ENCODE measurements at places on chromosomes 7 and 10. TPM values are rescaled to one million over a fixed set of nuclear protein-coding genes. Genes with fewer than 3 reads are reported as not detected.

Gene PTN
- not detected for total RNA-seq

Gene SPAG6
- not detected for total RNA-seq

Gene VENTX
- total RNA-seq, result not detected

Gene ACSM6
- not detected for total RNA-seq

Gene ASAH2
- total RNA-seq, result 0.38 TPM

Gene DYNC1I1
- 14.0 TPM for total RNA-seq

Gene PDGFA
- 53.9 TPM for total RNA-seq

Gene GATA3
- total RNA-seq, result under 0.01 TPM

Gene CALD1
- 229 TPM for total RNA-seq

All from dermis microvascular lymphatic vessel endothelial cell (primary cell).